ENCODE measurements at places on chromosomes 16 and 17.

DNA sequence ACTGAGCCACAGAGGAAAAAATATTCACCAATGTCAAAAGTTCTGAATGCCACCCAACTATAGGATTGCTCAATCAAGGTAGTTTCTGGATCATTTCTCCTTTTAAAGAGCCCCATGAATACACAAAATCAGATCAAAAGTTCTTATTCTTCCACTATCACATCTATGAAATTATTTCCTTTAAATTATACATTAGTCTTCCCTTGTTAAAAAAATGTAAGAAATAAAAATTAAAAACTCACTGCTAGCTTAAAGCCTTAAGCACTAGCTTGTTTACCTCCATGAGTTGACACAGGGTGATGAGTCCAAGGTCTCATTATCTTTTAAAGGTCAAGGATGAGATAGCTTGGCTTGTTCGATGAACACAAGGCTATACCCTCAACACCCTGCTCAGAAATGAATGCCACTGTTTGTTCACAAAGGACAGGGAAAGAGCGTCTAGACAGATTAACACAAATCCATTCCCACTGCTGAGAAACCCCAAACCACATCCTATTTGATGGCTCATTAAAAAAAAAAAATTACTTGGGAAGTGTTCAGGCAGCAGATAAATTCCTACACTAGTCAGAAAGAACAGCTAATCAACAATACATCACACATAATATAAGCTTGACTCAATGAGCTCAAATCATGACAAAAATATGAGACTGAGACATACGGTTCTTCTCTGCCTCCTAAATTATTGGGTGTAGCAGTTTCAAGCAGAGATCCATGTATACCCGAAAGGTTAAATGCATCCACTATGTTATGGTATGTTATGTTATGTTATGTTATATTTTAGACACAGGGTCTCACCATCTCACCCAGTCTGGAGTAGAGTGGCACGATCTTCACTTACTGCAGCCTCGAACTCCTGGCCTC, 118.9 kb downstream of the PARN start:
- DNase-seq = no peak

DNA sequence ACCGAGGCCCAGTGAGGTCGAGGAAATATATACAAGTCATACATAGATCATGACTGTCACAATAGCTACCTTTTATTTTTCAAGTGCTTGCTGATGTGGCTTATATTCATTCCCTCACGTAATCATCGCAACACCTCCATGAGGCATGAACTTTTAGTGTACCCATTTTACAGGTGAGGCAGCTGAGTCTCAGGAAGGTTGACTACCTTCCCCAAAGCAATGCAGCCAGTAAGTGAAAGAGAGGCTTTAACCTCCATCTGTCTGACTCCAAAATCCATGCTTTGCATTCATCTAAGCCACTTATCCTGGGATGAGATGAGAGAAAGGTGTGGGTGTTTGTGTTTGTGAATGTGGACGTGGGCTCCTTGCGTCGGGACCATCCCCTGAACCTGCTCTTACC, 30.8 kb downstream of the CALB2 start:
- no peak for DNase-seq

DNA sequence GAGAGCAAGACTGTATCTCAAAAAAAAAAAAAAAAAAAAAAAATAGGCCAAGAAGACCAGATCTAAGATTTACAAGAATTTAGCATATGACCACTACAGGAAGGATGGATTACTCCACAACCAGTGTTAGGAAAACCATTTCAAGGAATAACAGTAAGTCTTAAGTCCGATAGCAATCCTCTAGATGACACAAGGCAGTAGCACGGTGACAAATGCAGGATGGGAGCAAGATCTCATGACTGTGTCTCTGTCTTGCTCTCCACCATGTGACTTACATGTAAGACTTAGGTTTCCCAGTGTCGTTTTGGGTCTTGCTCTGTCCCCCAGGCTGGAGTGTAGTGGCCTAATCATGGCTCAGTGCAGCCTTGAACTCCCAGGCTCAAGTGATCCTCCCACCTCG, 27.8 kb downstream of the C16orf96 start:
- DNase-seq = no peak

DNA sequence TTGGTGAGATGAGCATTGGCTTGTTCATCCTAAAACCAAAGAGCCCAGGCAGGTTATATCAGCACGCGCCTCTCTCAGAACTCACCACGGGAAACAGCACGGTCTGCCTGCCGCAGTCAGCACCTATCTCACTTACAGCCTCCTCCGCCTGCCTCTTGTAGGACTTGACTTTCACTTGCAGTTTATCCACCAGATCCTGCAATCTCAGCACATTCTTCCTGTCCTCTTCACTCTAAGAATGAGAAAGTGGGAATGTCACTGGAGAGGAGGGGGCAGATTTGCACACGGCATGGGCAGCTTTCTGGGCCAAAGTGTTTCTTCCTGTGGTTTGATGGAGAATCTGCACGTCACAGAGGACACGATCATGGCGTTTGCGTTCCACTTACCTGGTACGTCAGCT, 27.4 kb downstream of the MYH3 start:
- no peak for DNase-seq

DNA sequence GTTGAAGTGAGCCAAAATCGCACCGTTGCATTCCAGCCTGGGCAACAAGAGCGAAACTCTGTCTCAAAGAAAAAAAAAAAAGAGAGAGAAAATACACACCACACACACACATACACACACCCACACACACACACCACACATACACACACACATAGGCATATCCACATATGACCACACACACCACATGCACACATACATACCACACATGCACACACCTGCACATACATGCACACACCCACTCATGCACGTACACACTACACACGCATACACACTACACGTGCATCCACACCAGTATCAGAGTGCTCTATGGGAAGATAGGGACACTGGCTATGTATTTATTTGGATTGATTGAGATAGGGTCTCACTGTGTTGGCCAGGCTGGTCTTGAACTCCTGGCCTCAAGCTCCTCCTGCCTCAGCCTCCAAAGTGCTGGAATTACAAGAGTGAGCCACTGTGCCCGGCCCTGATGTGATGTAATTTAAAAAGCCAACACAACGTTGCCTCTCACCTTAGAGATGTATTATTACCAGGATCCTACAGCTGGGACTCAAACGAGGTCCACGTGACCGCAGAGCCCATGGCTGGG, 17.8 kb upstream of the GINS2 start:
- no peak for DNase-seq

DNA sequence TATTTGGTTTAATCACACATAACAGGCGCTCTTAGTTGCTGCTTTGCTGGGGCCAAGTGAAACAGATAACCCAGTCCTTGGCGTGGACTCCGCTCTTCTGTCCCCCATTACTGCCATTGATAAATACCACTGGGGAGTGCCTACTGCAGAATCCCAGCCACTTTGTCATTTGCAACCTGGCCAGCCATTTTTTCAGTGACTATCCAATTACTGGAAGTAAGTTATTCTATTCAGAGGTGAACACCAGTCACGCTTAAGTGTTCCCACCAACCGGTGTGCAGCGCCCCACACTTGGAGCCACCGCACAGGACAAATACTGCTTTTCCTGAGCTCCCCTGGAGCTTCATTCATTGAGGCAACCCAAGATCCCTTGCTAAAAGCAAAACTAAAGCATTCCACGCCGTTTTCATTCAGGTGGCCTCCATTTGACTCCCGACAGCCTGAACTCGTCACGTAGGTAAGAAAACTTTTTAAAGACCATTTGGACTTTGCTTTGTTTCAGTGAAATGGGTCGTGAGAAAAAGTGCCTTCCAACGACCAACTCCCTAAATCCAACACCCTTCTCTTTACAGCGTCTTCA, 1.8 kb downstream of the USP7 start:
- no peak for DNase-seq

DNA sequence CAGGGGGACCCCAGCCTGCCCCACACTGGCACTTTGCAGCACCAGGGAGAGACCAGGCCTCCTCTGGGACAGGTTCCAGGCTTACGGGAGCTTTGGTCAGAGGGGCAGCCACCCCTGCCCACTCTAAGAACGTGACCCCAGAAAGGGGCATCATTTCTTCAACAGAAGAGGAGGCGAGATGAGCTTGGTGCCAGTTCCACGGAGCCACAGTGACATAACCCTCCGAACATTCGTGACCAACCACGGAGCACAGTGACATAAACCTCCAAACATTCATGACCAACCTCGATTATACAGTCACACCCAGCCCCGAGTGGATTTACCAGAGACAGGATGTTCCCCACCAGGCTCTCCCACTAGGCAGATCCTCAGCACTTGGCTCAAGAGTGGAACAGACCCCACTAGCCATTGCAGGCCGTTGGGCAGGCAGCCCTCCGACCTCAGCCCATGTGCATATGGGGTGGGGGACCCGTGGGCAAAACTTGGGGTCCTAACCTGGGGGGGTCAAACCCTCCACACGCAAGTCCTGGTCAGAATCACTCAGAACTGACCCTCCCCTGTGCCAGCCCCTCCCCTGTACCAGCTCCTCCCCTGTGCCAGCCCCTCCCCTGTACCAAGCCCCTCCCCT, 112.9 kb downstream of the METRNL start:
- DNase-seq = peak; percentile 19

DNA sequence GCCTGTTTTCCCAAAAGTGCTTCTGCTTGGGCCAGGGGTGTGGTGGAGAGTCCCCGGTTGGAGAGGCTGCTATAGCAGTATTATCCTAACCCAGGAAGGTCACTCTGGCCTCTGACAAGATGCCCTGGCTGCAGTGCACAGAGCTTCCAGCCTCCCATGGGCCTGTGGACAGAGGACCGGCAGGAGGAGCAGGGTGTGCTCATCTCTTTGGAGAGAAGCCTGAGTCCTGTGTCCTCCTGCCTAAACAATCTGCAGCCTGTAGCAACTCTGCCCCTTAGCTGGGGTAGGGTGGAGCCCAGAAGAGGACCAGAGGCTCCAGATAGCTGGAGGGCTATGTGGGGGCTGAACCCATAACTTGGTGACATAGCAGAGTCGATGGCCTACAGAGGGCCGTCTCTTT, 78.0 kb downstream of the MPRIP start:
- no peak for DNase-seq

- DNase-seq = no peak
Observed at GRCh38 chr16:84120023-84120422, 3.3 kb upstream of the MBTPS1 start.

GRCh38 chr16:53626811-53627210, 76.8 kb downstream of the RPGRIP1L start:
- DNase-seq = no peak

DNA sequence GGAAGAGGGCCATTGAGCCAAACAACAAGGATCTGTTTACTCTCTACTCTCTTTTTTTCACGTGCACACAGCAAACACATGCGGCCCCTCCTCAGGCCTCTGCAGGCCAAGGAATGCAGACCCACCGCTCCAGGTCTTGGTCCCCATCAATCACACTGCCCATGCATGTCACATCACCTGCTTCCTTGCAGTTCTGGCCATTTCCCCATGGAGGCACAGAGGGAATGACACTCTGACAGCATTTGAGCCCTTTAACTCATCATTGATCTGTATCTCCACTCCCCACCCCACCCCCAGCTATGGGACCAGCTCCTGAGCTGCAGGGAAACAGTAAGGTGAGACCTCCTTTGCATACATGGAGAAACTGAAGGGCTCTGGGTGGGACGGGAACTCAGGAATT, 45.9 kb upstream of the MEIOC start:
- DNase-seq = no peak

- no peak for DNase-seq
Observed at GRCh38 chr17:19991252-19991885, 13.7 kb upstream of the AKAP10 start.

DNA sequence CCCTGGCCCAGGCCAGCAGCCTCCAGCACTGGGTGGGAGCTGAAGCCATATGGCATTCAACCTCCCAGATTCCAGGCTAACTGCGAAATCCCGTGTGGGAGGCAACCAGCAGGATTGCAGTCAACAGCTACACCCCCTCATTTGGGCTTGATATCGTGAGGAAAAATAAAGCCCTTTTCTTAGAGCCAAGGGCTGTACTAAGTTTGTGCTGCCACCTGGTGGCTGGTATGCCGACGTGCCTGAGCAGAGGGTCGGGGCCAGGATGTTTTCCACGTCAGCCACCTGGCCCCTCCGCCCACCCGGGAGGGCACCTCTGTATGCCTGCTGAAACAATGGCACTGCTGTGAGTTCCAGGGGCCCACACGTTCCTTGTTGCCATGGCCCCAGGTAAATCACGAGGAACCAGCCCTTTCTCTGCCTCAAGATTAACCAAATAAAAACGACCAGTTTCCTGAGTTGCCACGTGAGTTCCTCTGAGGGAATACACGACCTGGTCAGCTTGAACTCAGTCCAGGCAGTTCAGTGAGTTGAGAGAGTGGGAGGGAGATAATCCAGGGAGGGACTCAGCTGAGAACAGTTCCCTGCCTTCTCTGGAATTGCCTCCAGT, 9.0 kb downstream of the TMEM98 start:
- DNase-seq = peak; percentile 87

DNA sequence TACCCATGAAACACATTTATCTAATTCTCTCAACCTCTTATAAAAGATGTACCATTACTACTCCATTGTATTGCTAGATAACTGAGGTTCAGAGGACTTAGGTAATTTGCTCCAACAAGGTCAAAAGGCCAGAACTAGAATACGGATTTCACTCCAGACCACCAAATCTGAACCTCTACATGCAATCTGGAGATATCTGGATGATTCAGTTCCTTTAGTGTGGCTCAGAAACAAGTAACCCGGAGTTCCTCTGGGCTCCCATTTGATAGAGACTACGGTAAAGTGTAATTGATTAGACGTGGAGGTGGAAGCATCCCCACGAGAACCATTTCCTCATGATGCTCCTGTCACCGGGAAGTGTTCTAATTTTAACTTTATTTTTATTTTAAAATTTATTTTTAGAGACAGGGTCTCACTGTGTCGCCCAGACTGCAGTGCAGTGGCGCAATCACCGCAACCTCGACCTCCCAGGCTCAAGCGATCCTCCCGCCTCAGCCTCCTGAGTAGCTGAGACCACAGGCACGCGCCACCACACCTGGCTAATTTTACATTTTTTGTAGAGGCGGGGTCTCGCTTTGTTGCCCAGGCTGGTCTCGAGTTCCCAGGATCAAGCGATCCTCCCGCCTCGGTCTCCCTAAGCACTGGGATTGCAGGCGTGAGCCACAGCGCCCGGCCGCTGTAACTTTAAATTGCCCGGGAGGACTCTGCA, 608 bp upstream of the COX10 start:
- DNase-seq = no peak

All from D341Med (cell line).